Subcutaneous adipose tissue (tissue), 4 donors: ENCODE measurements at places on chromosomes 5 and 9. TPM values are rescaled to one million over a fixed set of nuclear protein-coding genes. Genes with fewer than 3 reads are reported as not detected.

Gene GDNF
- total RNA-seq = not detected

Gene GDA
- total RNA-seq = not detected

Gene PCDHB14
- 1.8 TPM for total RNA-seq

Gene OLFML2A
- total RNA-seq = 38.2 TPM

Gene SIMC1
- total RNA-seq = 9.8 TPM

Gene MARCOL
- not detected for total RNA-seq

Gene FREM1
- 11.4 TPM for total RNA-seq
